ENCODE measurements at places on chromosomes 5 and 9. TPM values are rescaled to one million over a fixed set of nuclear protein-coding genes. Genes with fewer than 3 reads are reported as not detected.

BTNL3 gene
- not detected for polyA plus RNA-seq

LMAN2 gene
- 251 TPM for polyA plus RNA-seq

CTXN3 gene
- not detected for polyA plus RNA-seq

TPD52L3 gene
- not detected for polyA plus RNA-seq

HRCT1 gene
- 3.9 TPM for polyA plus RNA-seq

WHRN gene
- polyA plus RNA-seq, result 2.8 TPM

ECM2 gene
- 0.26 TPM for polyA plus RNA-seq

HABP4 gene
- 10.6 TPM for polyA plus RNA-seq

LECT2 gene
- not detected for polyA plus RNA-seq

CCDC112 gene
- 2.3 TPM for polyA plus RNA-seq

LHX3 gene
- polyA plus RNA-seq, result not detected

TOR1B gene
- 21.0 TPM for polyA plus RNA-seq

LRRC26 gene
- not detected for polyA plus RNA-seq

PHF24 gene
- 0.02 TPM for polyA plus RNA-seq

APBA1 gene
- polyA plus RNA-seq, result 5.1 TPM

ARID3C gene
- polyA plus RNA-seq, result not detected

TRIM7 gene
- polyA plus RNA-seq, result 1.0 TPM

CEMIP2 gene
- polyA plus RNA-seq, result 67.4 TPM

PCDH12 gene
- 0.02 TPM for polyA plus RNA-seq

IRX1 gene
- polyA plus RNA-seq, result not detected

PCAT7 gene
- polyA plus RNA-seq, result not detected

SLC45A2 gene
- 0.07 TPM for polyA plus RNA-seq

ENHO gene
- not detected for polyA plus RNA-seq

C5orf58 gene
- not detected for polyA plus RNA-seq

PCDHGA2 gene
- 3.6 TPM for polyA plus RNA-seq

ZNF79 gene
- 5.6 TPM for polyA plus RNA-seq

UAP1L1 gene
- 9.8 TPM for polyA plus RNA-seq

SREK1 gene
- 18.0 TPM for polyA plus RNA-seq

IER5L gene
- polyA plus RNA-seq, result 13.4 TPM

ANKRD20A1 gene
- polyA plus RNA-seq, result not detected

ARHGEF39 gene
- polyA plus RNA-seq, result 2.8 TPM

MINAR2 gene
- polyA plus RNA-seq, result not detected

FOXD4L3 gene
- not detected for polyA plus RNA-seq

LCN1 gene
- polyA plus RNA-seq, result not detected
